Activated CD4-positive, CD25-positive, alpha-beta regulatory T cell treated with anti-CD3 and anti-CD28 coated beads, Interleukin-2, amount 50 U/mL, for 16 hours (primary cell): ENCODE measurements at places on chromosomes 5 and 9.

DNA sequence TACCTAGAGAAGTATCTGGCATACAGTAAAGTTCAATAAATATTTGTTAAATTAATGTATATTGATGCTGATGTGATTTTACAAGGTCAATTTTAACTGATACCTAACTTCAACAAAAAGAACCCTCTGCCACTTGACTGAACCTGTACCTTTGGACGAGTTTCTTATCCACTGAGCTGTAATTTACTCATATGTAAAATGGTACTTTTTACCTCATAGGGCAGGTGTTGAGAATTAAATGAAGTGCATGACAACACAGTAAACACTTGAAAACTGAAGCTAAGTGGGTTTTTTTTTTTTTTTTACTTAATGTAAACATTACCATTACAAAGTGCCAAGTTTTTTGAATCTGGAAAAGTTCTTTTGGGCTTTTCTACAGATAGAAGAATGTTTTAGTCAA lies 15.4 kb downstream of the NIPSNAP3B start:
- DNase-seq: no peak

GRCh38 chr9:126722922-126723806 lies 81.7 kb upstream of the ZBTB43 start:
- DNase-seq: peak; percentile 40

DNA sequence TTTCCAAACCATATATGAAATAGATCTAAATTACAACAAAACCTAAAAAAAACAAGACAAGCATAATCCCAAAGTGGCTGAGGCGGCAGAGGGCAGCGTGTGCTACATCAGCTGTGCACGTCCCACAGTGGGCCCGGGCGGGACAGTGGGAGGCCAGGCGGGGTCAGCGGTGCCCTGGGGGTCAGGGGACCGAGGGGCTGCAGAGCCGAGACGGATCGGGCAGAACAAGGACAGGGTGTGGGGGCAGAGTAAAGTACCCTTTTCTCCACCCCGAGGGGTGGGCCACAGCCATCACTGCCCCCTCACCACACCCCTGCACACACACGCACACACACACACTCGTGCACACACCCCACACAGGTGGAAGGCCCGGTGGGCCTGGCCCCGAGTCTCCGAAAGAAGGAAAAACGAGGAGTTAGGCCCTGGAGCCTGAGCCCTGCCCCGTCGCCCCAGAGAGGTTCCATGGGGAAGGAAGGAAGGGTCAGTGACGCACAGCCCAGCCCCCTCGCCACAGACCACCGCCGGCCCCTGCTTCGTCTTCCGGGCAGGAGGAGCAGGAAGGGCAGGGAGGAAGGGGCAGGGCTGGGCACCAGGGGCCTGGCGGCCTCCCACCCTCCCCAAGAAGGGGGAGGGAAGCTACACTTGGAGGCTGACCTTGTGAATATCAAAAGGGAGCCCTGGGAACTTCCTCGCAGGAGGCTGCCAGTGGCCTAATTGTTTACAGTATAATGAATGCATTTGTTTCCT lies 49.6 kb upstream of the UBAC1 start:
- no peak for DNase-seq

- DNase-seq: no peak
Measured at GRCh38 chr9:13942695-13943094, 371.2 kb downstream of the NFIB start.

- DNase-seq: no peak
Measured at GRCh38 chr9:130321539-130321938, 56.0 kb downstream of the HMCN2 start.

- no peak for DNase-seq
Measured at GRCh38 chr9:130138791-130139190, 33.4 kb upstream of the NCS1 start.

DNA sequence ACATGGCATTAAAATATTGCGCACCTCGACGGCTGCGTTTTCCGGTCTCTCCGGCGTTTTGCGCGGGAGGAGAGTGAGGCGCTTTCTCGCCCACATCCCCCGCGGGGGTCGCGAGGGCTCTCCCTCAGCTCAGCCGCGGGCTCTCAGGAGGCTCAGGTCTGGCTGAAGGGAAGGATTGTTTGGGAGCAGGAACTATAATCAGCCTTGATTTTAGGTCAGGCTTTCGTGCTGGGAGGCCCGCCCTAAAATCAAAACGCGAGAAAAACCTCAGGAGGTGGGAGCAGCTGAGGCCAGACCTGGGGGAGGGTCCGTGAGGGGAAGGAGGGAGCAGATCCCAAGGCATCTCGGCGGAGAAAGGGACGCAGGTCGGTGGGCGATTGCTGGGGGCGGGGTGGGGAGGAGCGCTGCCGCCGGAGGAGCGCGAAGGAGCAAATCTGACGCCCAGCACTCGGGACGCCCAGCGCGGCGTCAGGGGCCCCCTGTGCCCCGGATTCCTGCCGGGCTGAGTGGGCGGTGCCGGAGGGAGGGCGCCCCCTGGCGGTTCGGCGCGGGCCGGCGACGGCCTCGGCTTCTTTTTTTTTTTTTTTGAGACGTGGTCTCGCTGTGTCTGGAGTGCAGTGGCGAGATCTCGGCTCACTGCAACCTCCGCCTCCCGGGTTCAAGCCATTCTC lies 18.7 kb upstream of the RNF130 start:
- DNase-seq: peak; percentile 35

DNA sequence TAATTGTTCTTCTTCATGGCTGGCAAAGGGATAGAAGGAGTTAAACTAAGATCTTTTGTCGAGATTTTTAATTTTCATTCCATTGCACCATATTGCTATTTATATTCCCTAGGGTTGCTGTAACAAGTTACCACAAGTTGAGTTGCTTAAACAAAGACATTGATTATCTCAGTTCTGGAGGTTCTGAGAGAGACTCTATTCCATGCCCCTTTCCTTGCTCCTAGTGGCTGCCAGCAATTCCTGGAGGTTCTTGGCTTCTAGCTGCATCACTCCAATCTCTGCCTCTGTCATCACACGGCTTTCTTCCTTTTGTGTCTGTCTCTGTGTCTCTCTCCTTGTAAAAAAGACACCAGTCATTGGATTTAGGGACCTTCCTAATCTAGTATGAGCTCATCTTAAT lies 136.6 kb upstream of the DAB2 start:
- no peak for DNase-seq

DNA sequence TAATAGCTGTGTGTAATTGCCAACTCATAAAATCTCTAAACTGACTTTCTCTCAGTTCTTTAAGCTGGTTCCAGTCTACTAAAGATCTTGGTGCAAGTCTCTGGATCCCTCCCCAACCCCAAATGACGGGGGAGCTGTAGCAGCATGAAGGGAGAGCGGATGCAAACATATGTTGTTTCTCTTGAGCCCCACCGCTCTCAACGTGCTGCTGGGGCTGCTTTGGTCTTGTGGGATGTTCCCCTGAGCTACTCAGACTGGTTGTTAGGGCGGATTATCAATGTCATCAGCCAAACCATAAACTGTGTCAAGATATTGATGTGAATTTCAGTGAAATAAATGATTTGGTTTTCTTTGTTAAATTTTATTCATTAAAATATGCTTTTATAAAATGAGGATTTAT lies 40.9 kb upstream of the APC start:
- no peak for DNase-seq

DNA sequence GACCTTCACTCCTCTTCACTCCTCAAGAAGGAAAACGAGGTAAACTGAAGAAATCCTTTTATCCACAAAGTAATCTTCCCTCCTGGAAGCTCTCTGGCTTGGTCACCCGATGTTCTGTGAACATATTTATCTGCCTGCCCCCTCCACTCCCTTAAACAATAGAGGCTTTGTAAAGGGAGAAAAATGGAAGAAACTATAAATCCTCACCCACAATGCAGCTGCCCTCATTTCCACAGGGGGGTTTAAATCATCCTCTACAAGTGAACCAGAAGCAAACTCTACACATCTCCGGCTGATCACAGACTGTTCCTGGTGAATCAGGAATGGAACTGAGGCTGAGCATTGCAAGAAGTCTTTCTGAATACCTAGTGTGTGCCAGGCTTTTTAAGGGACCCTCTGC lies 7.2 kb downstream of the INSYN2B start:
- DNase-seq: no peak

GRCh38 chr5:132104556-132104955 lies 31.0 kb downstream of the CSF2 start:
- no peak for DNase-seq

DNA sequence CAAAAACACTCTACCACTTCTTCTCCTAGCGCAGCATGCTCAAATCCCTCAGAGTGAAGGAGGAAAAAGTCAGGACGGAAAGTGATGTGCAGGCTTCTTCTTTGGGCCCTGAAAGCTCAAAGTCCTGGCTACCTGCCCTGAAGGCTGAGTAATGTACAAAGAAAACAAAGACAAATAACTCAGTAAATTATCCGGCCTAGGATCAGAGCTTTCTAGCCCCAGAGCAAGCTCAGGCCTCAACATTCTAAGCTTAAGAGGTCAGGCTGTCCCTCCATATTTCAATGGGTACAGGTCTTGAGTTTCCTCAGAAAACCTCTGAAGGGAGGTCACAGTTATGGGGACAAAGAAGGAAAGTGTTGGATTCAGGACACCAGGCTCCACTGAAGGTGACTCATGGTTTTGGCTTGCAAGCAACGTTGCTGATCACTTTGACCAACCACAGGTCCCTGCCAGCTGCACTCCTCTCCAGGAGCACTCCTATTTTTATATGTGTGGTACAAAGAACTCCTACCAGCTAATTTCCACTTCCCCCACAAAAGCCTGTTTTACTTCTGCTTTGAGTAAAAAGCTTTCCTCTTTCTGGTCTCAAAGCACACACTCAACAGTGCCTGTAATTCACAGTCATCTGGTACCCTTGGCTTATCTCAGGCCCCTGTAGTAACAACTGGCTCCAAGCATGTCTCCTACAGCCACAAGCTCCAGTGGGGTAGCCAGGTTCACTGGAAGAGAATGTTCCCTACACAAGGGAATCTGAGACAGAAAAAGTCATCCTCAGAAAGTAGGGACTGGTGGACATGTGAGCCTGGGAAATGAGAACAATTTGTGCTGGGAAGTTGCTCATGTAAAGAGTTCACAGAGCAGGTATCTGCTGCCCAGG lies 115.7 kb downstream of the UGCG start:
- no peak for DNase-seq

- DNase-seq: no peak
Measured at GRCh38 chr9:125492719-125493118, 214.3 kb downstream of the MAPKAP1 start.

GRCh38 chr9:20358207-20358606 lies 264.1 kb downstream of the MLLT3 start:
- DNase-seq: no peak

- no peak for DNase-seq
Measured at GRCh38 chr9:120299785-120300184, 280.2 kb downstream of the CDK5RAP2 start.

DNA sequence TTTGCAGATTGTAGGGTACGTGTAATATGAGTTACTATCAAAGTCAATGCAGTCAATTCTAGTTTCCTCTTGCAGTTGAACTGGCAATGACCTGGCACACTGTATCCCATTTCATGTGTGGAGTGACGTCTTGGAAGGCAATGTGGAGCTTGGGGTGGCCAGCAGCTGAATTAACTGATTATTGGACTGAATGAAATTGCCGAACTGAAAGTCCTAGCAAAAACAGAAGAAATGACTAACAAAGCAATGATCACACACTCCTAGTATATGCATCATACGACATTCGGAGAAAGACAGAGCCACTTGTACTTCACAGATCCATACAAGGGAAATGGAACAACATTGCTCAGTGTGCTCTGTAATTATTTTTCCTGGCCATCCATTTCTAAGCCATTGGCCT lies 259.1 kb upstream of the DAPK1 start:
- DNase-seq: no peak

- no peak for DNase-seq
Measured at GRCh38 chr5:139659695-139660101, 11.5 kb downstream of the CXXC5 start.

DNA sequence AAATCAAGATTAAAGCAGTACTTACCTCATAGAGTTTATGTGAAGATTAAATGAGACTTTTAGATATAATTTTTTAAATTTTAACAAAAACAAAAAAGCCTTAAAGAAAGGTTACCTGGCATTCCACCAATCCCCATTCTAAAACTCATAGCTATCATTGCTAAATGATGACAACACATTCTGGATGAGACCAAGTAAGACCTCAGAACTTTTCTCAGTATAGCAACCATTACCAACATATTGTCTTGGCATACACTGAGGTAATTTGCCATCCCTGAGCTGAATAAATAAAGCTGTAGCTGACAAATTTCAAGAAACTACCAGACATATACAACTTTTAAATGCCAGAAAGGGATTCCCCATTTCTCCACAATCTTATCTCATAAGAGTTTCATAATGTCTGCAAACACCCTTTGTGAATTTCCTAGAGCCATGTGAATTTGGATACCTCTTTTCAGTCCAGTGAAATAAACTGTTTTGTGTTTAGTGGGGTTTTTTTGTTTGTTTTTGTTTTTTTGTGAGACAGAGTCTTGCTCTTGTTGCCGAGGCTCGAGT lies 29.5 kb downstream of the RANBP3L start:
- DNase-seq: no peak

DNA sequence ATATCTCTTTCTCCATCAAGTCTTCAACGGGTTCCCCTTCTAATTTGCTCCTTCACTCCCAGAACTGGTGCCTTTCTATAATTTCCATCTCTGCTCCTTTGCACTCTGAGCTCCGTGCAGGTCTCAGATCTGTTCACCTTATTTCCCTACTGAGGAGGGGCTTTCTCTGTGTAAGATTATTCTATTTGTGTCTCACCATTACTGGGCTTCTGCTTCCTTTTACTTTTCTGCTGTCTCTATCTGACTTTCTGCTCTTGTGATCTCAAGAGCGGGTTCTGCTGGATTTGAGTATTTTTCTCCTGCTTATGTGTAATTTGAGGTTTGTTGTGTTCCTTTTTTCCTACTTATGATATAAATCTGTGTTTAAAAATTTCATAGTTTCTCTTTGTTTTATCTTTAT lies 117.5 kb downstream of the PCSK5 start:
- DNase-seq: no peak

- no peak for DNase-seq
Measured at GRCh38 chr5:132057498-132058255, 2.8 kb upstream of the IL3 start.

- no peak for DNase-seq
Measured at GRCh38 chr5:131270809-131271208, 7.0 kb downstream of the CDC42SE2 start.

GRCh38 chr5:10513501-10514442 lies 50.1 kb upstream of the ANKRD33B start:
- no peak for DNase-seq

- no peak for DNase-seq
Measured at GRCh38 chr5:181205761-181206649, 1.0 kb upstream of the TRIM7 start.

DNA sequence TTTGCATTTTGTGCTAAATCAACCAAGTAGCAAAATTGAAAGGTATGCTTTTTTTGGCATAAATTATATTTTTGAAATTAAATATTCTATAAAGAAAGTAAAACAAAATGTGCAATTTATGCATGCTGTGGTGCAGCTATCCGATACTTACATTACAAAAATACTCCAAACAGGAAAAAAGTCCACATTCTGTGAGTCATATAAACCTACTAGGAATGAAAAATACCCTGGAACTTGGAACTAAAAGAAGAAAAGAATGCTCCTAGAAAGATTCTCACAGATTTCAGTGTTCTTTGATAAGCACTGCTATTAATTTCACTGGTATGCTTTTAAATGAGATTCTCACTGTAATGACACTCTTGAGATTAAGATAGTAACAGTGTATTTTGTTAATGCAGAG lies 92.6 kb downstream of the OSMR start:
- no peak for DNase-seq
